ENCODE measurements at places on chromosomes 1 and 21.

DNA sequence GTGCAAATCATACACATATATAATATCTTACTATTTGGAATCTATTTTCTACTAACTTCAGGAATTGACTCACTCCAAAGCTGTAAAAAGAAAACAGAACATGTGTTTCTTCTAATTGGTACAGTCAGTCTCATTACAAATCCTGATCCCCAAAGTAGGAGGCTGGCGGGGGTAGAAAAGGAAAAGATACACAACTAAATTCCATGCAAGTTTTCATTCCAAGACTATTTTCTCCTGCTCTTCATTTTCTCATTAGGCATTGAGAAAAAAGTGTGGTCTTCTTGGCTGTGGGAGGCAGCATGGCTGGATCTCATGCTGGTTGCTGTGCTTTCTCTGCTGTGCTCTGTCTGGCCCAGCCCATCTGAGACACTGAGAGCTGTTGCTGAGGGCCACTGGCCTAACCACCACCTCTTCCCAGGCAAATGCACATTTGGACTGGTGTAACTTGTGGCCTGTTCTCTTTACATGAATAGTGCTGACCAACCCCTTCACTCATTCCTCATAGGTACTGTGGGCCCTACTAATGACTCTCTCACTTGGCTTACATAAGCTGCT, 1107.5 kb upstream of the B3GALT2 start:
- DNase-seq, result no peak

DNA sequence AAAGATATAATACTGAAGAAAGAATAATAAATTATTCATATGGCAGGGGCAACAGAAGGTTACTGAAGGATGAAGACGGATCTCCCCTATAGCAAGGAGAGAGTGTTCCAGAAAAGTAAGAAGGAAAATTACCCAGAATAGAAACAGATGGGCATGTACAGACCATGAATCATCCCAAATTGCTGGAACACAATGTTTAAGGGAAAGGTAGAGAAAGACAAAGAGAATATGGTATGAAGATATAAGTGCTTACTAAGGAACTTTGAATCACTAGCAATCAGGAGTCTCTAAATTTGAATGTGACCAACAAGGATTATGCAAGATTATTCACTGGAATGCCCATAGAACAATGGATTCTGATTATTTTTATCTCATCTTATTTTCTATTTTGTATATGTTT, 375.4 kb downstream of the COL11A1 start:
- DNase-seq, result no peak

DNA sequence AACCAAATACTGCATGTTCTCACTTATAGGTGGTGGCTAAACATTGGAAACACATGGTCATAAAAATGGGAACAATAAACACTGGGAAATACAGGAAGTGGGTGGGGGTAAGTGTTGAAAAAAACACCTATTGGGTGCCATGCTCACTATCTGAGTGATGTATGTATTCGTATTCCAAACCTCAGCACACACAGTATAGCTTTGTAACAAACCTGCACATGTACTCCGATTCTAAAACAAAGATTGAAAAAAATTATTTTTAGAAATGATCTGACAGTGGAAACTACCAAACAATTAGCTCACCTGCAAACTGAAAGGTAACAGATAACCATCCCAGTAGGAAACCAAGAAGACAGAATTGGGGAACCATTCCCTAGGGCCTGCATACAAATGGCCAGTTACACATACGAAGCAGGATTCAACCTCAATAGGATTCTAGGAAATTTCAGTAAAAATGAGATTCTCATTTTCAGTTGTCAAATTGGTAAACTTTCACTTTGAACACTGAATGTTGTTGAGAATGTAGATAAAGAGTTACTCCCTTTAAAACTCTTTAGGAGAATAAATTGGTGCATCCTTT, 88.1 kb upstream of the LRRC8D start:
- no peak for DNase-seq

DNA sequence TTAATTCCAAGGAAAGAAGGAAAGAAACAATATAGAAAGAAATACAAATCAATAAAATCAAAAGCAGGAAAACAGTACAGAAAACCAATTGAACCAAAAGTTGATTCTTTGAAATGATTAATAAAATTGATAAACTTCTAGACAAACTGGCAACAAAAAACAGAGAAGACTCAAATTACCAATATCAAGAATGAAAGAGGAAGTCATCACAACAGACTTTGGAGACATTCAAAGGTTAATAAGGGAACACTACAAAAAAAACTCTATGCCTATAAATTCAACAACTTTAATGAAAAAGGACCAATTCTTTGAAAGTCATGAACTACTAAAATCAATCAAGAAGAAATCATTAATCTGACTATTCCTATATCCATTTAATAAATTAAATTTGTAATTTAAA, 329.3 kb upstream of the NR5A2 start:
- DNase-seq, result no peak

GRCh38 chr1:32337855-32338636, 2.0 kb upstream of the MARCKSL1 start:
- DNase-seq, result peak; percentile 80

- no peak for DNase-seq
These were observed 41.1 kb upstream of the IL19 start for GRCh38 chr1:206729507-206729906.

- no peak for DNase-seq
These were observed 8.2 kb downstream of the SLC19A1 start for GRCh38 chr21:45533846-45534635.

- DNase-seq, result no peak
These were observed 30.0 kb upstream of the MACF1 start for GRCh38 chr1:39174390-39175081.

DNA sequence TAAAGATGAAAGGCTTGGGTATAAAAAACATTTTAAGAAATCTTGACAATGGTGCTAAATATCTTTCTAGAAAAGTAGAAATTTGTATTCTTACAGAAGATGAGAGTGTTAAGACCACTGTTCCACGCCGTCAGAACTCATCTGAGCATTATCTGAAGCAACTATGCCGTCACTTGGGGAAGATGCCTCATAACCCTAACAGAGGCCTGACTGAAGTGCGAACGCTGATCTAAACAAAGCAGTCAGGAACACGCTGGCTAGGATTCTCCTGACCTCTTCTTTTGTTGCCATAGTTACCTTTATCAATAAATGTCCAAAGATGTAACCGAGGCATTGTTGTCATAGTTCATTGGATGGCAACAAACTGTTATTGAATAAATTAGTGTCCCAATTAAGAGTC, 612.4 kb downstream of the LTN1 start:
- DNase-seq, result no peak

GRCh38 chr21:44297525-44298290, 2.1 kb upstream of the PFKL start:
- peak; percentile 76 for DNase-seq

GRCh38 chr1:245108246-245108645, 46.5 kb upstream of the KIF26B start:
- DNase-seq, result no peak

GRCh38 chr1:162605225-162605927, 26.9 kb upstream of the DDR2 start:
- DNase-seq, result no peak

DNA sequence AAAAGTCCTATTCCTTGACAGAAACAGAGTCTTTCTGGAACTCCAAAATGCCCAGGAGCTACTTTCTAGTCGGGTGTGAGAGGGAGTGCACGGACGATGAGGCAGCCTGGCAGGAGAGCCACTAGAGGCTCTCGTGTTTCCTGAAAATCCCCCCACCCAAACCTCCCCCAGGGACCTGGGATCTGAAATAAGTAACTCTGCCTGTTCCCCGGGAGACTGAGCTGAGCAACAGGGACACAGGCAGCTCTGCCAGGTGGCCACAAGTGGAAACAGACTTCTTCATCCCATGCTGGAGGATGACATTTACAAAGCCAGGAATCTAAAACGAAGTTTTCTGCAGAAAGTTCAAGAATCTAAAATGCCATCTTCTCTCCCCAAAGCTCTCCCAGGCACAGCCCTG, 77.1 kb downstream of the ITPKB start:
- DNase-seq, result no peak

DNA sequence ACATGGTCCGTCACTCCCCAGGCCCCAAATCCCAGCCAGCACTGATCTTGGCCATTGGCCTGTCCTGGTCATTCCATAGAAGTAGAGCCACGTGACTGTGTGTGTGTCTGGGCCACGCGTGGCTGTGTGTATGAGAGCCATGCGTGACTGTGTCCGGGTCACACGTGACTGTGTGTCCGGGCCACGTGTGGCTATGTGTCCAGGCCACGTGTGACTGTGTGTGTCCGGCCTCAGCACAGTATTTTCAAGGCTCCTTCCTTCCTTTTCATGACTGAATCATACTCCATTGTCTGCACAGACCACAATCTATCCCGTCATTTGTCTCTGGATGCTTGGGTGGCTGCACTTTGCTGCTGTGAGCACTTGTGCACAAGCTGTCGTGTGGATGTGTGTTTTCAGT, 67.4 kb downstream of the SKI start:
- no peak for DNase-seq

- DNase-seq, result no peak
These were observed 673 bp downstream of the CD46 start for GRCh38 chr1:207752456-207752998.

DNA sequence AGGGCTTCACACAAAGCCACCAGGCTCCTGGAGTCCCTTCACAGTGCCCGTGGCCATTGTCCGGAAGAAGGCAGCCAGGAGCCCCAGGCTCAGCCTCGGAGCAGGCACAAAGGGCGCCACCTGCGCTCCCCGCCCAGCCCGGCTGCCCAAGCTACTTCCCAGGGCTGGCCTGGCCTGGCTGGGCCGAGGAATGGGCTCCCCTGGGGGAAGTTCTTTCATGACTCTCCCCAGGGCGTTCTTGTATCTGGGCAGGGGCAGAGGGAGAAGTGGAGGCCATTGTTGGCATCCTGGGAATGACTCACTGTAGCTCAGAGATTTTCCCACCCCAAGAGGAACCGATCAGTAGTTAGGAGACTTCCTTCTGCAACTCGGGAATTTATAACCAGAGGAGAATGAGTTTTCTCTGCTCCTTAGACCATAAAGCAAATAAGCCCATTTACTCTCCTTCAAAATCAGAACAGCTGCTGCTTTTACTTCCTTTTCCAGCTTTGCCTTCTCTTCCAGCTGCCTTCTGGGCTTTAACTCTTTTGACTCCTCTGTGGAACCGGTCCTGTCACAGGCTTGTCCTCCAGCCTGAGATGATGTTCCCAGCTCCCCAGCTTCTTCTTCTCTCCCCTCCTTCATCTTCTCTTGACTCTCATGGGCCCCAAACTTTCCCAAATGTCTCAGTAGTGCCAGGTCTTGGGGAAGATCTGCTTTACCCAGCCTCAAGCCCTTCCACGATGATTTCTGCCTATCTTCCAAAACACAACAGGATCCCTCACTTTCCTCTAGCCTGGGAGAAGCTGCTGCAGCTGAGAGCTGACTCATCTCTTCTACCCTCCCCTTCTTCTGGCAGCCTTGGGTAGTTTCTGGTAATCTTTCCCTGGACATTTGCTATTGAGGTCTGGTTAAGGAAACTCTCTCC, 118.7 kb upstream of the CD34 start:
- DNase-seq, result no peak
